HCT116 (cell line): ENCODE measurements at places on chromosomes 7 and 10. TPM values are rescaled to one million over a fixed set of nuclear protein-coding genes. Genes with fewer than 3 reads are reported as not detected.

ST8SIA6 gene
- 1.3 TPM for total RNA-seq

DNA sequence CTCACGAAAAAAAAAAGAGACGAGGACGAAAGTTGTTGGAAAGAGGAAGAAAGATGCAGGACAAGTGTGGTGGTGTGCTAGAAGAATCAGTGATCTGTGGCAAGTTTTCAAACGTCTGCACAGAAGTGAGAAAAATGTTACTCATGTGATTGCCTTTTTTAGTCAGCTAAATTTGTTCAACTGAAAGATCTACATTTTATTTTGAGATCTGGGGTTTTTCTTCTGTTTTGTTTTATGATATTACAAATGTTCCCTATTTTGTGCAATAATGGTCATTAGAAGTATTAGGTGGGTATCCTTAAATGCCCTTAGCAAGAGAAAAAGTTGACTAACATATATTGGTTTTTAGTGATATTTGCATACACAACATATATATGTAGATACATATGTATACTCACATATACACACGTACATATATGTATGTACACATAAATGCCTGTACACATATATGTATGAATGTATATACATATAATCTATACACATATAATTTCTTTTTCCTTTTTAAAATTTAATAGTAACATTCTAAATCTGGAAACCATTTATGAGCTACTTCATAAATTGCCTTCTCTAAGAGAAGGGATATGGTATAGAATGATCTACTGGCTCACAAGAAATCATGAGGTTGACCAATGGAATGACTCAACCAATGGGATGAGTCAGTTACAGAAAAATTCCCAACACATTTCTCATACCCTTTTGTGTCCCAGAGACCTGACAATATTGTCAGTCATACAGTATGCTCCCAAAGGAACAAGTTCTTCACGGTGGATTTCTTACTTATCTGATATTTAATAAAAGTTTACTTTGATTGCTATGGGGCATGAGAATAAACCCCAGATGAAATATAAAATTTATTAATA is 38.4 kb downstream of the SLC39A12 start:
- peak; percentile 56 for DNase-seq

CAMK2G gene
- 28.3 TPM for total RNA-seq

DNA sequence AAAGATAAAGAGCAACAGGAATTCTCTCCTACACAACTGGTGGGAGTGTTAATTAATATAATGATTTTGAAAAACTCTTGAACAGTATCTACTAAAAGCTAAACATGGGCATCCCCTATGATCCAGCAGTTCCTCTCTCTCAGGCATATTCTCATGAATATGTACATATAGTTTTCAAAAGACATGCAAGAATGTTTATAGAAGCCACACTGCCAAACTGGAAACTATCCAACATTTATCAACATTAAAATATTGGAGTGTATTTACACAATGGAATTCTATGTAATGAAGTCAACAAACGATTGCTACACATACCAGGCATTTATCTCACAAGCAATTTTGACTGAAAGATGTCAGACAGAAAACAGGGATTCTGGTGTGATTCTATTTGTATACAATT is 404.5 kb upstream of the ANKRD30A start:
- no peak for DNase-seq

GRCh38 chr10:27659786-27660185 is 85.8 kb downstream of the MKX start:
- DNase-seq, result no peak

UPK3B gene
- 2.3 TPM for total RNA-seq

GRM8 gene
- total RNA-seq, result 0.05 TPM
